ENCODE measurements at places on chromosomes 1 and 21.

DNA sequence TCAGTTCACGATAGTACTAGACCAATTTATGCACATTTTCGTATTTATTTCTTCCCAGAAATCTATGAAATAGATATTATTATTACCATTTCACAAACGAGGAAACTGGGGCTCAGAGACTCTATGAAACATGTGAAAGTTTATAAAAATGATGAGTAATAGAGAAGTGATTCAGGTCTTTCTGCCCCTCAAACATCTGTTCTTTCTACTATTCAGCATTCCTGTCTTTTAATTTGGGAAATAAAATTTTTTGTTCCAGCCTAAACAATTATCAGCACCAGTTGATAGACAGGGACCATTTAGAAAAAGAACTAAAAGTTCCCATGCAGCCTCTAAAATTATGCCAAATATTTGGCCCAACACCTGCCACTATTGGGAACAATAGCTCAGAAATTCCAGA, 585.1 kb downstream of the PTPRC start:
- DNase-seq, result no peak

- peak; percentile 93 for DNase-seq
Observed at GRCh38 chr1:151070474-151071276, at the start of gene GABPB2. Gene GABPB2 (plus strand): TSS chr1:151070761. CDS start chr1:151088190, 17,429 bp downstream.

GRCh38 chr21:43637530-43638158, 21.6 kb downstream of the HSF2BP start:
- DNase-seq, result no peak

GRCh38 chr1:181541947-181542346, 58.6 kb downstream of the CACNA1E start:
- no peak for DNase-seq

DNA sequence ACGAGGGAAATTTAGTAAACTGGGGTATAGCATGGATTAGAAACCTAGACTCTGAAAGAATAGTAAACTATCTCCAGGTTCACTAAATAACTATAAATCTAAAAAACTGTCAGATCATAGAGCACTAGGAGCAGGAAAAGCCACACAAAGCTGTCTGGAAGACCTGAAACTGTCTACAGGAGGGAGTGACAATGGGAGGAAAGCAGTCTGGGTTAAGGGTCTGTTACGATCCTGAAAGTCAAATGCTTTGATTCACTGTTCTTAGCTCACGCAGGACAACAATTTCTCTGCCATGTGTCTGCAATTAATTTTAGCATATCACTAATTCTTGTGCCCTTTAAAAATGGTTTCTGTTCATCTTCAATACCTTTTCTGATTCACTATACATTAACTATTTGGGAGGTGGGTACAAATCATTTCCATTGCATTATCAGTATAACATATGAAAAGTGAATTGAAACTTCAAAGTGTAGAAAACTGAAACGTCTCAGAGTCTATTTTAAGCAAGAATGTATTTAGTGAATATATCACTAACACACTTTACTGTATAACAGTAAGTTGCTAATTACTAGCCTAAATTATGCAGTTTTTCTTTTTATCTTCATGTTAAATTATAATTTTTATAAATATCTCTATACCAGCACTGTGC, 18.4 kb downstream of the CEP170 start:
- no peak for DNase-seq

DNA sequence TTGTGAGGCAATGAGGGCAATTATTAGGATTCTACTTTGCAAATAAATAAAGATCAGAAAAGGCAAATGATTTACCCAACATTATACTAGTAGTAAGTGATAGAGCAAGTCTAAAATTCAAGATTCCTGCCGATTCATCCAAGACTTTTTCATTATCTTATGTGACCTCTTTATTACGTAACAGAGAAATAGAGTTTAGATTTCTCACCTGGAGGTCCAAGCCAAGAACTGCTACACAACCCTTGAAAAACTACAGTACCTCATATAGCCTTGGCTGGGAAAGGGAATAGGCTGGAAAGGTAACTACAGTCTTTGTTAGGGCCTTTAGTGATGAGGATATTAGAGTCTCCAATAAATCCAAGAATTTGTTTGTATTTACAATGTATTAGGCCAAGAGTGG, 13.3 kb downstream of the EEIG2 start:
- DNase-seq, result no peak

DNA sequence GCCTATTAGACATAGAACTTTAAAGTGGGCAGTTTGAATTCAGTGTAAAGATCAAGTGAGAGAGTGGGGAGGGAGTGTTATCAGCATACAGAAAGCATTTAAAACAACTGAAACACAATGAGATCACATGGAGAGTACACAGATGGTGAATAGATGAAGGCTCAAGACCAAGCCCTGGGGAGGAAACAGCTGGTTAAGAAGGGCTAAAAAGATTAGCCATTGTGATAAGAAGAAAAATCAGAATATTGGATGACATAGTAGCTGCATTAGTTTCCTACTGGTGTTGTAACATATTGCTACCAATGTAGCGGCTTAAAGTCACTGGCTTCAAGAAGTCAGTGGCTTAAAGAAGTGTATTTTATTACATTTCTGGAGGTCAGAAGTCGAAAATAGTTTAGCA, 443.4 kb upstream of the RGS18 start:
- no peak for DNase-seq

DNA sequence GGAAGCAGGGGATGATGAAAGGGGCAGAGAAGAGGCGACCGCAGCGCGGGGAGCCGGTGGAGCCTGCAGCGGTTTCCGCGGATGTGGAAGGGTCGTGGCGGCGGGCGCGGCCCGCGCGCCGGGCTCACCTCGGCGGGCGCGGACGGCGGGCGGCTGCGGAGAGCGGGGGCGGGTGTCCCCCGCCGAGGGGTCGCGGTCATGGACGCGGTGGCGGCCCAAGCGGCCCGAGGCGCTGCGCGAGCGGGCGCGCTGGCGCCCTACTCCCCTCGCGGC, 572 bp downstream of the LPGAT1 start:
- DNase-seq, result no peak

GRCh38 chr1:245901565-245901964, 605.5 kb downstream of the SMYD3 start:
- DNase-seq, result no peak

DNA sequence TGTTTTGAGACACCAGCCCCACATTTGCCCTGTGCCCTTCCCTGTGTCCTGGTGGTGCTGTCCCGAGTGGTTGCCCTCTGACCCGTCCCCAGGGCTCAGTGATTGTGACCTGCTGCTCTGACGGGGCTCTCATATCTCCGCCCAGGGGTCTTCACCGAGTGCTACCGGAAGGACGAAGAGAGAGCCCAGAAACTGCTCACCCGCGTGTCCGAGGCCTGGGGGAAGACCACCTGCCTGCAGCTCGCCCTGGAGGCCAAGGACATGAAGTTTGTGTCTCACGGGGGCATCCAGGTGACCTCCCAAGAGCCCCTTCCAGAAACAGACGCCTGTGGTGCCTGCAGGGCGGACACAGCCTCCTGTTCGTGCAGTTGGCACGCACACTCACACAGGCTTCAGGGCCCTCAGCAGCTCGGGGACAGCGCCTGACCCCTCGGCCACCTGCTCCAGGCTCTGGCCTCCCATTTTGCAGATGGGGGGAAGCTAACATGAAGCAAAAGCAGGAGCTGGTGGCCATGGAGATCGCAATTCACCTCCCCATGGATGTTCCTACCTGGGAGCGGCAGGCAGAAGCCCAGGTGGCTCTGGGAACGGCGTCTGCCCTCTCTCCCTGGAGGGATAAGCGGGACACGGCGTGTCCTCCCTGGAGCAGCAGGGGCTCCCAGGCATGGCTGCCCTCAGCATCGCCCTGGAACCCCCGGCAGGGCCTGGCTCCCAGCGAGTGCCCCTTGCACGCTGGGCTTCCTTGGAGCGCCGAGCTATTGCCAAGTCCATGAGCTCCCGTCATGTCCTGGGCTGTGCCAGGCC, 45.9 kb downstream of the TRPM2 start:
- no peak for DNase-seq

- no peak for DNase-seq
Observed at GRCh38 chr1:16296643-16297042, 55.6 kb downstream of the FBXO42 start.

- DNase-seq, result no peak
Observed at GRCh38 chr1:175314300-175314699, 121.7 kb upstream of the KIAA0040 start.

DNA sequence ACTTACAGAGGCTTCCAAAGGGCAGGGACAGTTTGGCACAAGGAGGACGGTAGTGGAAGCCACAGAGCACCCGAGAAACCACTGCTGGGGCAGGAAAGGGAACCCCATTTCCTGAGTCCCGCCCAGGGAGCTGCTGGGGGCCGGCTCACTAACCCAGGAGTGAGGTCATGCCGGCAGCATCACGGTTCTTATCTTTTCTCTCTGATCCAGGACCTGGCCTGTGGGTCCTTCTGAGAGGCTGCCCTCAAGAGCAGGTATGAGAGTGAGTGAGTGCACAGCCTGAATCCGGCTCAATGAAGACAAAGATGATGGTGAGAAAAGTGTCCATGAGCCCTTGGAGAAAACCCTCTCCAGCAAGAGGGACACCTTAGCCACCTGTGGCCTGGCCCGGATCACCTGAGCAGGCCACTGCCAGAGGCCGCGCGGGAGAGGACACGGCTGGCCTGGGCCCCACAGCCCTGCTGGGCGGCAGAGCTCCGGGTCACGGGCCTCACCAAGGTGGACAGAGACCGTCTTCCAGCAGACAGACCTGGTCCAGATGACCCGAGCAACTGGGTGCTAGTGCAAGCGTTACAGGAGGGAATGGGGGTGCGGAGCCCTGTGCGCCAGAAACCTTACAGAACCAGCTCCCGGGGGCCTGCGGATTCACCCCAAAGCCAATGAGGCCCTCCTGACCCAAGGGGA, 94.9 kb downstream of the RIPK4 start:
- no peak for DNase-seq

- DNase-seq, result no peak
Observed at GRCh38 chr1:183081402-183082120, 58.3 kb downstream of the LAMC1 start.

- DNase-seq, result no peak
Observed at GRCh38 chr1:231517076-231517475, 11.4 kb upstream of the TSNAX start.

GRCh38 chr1:108521990-108522393, 37.9 kb upstream of the EEIG2 start:
- DNase-seq, result no peak

DNA sequence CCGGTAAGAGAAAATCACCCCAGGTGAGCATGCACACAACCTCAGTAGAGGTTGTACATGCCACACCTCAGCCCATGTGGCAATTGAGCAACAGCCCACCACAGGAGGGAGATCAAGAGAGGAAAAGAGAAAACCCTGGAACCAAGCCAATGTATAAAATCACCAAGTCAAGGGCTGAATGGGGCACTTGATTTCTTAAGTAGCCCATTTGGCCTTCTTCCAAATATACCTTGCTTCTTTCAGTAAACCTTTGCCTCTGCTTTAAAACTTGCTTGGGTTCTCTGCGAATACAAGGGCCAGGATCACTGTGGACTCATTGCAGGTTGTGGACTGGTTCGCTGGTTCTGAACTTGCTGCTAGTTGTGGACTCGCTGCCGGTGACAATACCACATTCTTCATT, 1814.0 kb downstream of the PLA2G4A start:
- no peak for DNase-seq

DNA sequence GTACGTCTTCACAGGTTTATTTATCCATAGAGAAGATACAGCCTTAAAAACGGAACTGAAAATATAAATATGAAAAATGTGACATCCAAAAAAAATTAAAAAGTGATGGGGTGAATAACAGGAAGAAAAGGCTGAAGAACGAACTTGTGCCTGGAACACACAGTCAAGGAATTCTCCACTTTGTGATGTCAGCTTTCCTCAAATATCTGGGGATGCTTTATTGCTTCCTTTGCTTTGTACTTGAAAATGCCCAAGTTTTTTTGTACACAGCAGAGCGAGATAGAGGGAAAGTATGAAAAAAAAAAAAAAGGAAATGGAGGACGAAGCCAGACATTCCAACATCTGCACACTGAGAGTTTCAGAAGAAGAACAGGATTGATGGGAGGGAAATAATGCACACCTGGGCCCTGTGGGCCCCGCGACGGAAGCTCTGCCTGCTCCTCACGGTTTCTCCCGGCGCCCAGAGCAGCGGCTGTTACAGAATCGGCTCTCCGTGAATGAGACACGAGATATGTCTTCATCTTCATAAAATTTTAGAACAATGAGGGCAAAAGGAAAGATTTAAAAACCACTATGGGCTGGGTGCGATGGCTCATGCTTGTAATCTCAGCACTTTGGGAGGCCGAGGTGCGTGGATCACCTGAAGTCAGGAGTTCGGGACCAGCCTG, 10.0 kb upstream of the LRRC3 start:
- no peak for DNase-seq

DNA sequence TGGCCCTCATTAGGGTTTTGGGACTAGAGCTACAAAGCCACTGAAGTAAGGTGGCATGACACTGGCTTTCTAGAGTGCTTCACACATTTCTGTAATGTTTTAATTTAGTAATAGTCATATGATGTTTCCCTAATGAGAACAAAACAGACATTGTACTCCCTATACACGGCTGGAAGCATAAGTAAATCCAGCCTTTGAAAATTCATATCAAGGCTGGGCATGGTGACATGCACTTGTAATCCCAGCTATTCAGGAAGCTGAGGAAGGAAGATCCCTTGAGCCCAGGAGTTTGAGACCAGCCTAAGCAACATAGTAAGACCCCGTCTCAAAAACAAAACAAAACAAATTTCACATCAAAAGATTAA, 7.4 kb downstream of the USP48 start:
- no peak for DNase-seq

DNA sequence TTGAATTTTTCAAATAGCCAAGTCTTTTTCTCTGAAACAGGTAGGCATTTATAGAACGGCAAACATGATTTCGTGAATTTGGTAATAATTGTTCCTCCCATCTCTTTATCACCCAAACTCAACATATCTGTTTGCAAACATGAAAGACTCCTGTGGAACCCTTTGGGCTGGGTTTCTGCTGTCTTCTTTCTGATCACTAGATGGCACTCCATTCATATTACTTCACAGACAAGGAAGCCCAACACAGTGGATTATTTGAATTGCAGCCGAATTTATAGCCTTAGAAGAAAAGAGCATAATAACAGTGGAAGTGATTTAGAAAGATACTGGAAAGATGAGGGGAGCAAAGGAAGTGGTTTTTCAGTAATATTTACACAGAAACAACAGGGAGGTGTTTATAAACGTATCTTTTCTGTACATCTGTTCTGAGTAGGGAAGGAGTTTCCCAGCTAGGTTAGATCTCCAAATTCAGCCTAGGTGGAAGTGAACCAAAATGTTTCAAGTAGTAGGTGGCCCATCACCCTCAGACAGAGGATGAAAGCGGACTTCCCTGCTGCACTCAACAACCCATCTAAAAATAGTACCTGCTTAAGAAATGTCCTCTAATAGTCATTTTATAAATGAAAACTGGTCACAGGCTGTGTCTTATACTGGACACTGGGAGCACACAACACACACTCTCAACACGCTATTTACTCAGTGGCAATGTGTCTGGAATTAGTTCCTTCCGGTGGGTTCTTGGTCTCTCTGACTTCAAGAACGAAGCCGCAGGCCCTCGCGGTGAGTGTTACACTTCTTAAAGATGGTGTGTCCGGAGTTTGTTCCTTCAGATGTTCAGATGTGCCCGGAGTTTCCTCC, 67.6 kb downstream of the MAP3K21 start:
- peak; percentile 32 for DNase-seq

DNA sequence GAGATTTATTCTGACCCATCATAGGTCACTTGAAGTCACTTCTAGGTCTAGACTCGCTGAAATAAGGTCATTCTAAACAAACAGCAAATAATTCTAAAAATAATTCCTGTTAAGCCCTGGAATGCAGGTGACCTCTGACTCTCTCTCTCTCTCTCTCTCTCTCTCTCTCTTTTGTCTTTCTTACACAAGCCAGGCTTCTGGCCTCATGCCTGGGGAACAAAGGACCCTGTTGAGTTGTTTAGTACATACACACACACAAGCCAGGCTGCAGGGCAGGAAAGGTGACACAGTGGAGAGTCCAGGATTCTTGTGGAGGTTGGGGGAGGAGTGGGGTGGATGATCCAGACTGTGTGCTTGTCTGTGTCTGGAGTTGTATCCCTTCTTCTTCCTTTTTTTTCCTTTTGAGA, 4.0 kb upstream of the MEX3A start:
- no peak for DNase-seq

All from colonic mucosa (tissue), 4 donors.